Stimulated activated CD4-positive, alpha-beta T cell treated with anti-CD3 and anti-CD28 coated beads, TNF-alpha, amount 100 ng/mL, for 1 hour (primary cell): ENCODE measurements at places on chromosomes 12 and 14.
A peak's percentile ranks its signal among the peaks of the same experiment; 100 is the strongest.

GRCh38 chr14:78950649-78951048 is 780.5 kb downstream of the NRXN3 start:
- DNase-seq, result no peak

- DNase-seq, result no peak
These were observed 85.0 kb downstream of the KIF26A start for GRCh38 chr14:104223101-104224041.

DNA sequence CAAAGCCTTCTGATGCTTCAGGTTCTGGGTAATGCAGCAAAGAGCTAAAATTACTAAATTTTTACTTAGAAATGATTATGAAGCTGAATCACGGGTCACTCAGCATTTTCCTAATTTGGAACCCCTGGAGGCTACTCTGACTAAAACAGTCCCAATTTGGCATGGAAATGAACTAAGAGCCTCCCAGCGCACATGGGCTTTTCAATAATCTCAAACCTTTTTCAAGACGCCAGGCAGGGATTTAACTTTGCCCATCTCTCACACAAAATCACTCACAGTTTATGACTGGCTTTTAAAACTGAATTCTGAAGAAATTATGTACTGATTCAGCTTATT is 68.3 kb downstream of the LLPH start:
- DNase-seq, result no peak

DNA sequence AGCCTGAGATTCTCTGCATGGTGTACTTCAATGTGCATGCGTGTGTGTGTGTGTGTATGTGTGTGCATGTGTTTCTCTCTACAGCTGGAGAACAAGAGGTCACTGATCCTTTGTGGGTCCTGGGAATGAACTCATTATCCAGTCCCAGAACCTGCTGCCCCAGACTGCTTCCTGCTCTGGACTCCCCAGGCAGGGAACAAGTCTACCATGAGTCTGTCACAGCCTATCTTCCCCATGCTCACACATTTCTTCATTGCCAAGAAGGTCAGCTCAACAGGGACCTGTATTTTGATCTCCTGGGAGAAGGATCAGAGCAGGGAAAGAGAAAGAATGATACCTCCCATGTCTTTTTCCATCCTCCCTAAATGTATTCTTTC is 2.9 kb upstream of the AGAP2 start:
- DNase-seq, result no peak

GRCh38 chr12:11763760-11764520 is 114.5 kb downstream of the ETV6 start:
- DNase-seq, result no peak

DNA sequence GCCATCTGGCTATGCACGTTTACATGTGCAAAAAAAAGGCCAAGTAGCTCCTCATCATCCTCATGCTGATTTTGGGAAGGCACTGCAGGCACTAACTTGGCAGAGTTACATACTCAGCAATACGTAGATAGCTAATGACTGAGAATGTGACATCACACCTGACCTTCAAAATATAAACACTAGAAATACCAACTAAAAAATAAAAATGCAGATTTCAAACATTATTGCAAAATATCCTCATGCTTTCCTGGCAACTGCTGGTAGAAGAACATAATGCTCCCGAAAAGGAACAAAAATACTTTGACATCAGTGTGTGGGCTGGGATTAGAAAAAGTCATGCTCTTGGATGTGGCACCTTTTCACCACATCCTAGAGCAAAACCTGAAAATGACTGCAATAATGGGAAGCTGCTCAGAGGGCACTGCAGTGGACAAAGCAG is 153.2 kb upstream of the ABCD2 start:
- no peak for DNase-seq

DNA sequence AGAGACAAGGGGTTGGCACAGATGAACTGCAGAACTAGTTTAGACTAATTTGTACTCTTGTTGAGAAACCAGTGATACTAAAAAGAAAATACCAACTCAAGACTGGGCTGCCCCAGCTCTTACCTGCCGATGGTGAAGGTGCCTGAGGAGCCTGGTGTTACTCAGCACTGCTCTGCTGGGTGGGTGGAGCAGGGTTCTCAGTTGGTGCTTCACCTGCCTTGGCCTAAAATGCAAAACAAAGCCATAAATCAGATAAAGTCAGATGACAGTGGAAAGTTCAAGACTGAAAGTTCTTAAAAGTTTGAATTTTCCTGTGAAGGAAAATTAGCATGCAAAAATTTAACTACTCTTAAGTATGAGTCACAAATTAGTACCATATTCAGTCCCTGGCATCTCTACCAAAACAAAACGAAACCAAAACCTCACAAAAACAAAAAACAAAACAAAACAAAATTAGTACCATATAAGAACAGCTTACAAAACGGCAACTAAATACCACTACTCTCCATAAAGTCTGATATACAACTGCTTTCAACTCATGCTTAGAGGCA is 21.9 kb downstream of the YBX3 start:
- peak; percentile 24 for DNase-seq

DNA sequence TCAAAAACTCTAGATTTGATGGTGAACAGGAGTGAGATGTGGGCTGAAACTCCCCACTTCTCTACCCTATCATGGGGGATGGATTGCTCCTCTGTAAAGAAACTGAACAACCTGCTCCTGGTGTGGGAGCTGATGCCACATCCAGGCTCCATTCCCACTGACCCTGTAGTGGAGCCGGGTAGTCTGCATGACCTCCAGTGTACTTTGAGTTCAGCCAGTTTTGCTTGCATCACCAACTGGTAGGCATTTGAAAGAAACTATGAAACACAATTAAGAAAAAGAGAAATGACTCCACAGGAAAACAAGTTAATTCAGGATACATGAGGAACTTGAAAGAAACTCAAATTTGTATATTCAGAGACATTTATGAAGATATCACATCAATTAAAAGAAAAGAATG is 27.3 kb upstream of the EMP1 start:
- DNase-seq, result no peak

DNA sequence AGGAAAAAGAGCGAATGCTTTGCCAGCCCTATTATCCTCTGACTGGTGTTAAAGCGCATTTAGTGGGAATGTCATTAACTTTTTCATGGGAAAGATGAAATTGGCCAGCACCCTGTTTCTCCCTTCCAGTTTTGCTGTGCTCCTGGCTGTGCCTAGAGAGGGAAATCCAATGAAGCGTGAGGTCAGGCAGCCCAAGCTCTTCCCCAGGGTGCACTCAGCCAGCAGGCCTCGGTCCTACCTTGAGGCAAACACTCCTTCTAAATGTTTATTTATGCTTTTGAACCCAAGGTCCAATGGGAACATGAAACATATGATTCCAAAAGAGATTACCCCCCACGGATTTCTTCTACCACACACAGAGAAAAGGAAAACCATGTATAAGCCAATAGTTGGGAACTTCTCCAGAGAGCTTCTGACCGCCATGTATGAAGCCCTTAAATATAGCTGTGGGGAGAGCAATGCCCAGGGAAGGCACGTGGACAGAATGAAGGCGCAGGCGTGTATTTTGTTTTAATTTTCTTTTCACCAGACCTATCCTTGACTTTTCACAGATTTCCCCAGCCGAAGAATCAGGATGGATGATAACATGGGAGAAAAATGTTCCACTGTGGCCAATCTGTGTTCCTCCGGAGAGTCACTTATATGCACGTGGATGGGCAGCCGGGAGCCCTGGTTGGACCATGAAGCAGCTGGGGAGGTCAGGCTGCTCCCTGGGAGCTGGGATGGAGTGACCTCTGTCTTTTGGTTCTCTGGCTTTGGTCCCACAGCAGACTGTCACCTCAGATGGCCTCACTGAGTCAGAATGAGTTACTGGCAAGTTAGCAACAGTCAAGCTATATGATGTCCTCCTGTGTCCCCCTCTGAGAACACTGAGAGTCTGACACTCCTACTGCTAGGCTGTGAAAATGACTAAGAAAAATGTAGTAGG is 37.3 kb downstream of the GPR135 start:
- no peak for DNase-seq

- DNase-seq, result no peak
These were observed 92.9 kb downstream of the PELI2 start for GRCh38 chr14:56211084-56211483.

DNA sequence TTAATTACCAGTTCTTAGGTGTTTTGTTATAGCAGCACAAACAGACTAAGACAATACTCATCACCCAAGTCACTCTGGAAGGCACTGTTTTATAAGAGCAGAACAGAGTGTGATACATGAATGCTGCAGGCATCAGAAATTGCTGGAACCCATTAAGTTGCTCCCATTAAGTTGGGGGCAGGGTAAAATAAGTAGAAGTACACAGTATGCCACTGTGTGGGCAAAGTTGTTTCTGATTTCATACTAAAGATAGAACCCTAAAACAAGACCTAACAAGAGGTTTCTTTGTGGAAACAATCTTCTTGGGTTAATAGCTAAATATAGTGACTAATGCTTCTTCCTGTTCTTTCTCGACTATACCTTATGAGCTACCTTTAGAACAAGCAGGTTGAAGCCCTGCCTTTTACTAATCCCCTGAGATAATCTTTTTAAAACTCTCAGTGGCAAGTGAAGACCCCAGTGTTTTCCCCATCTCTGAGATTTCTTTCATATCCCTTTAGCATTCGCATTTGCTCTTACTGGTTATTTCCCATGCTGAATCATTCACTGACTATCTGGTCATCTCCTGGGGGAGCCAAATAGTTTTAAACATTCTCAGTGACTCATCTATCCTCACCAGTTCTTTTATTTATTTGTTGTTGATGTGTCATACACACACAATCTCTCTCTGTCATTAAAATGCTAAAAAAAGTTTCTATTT is 52.3 kb downstream of the SOCS2 start:
- no peak for DNase-seq

DNA sequence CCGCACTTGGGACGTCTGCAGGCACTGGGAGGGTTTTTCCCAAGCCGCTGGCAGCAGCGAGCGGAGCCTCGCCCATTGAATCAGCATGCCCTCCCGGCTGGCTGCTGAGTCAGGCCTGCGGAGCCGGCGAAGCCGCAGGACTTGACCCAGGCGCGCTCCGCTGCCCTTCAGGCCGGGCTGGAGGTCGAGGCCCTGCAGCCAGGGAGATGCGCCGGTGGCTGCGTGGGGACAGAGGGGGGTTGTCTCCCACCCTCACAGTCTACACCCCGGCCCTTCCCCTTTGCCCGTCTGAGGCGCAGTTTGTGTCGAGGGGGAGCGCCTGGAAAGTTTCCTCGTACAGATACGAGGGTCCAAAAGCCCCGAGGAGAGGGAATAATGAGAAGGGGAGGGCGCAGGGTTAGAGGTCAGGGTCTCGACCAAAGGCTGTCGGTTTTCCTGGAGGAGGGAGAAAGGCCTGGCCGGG is 759 bp upstream of the KLC1 start:
- DNase-seq, result no peak

- DNase-seq, result no peak
These were observed 256.1 kb downstream of the APAF1 start for GRCh38 chr12:98901189-98901588.

- no peak for DNase-seq
These were observed 7.0 kb downstream of the CORO1C start for GRCh38 chr12:108724054-108724889.

DNA sequence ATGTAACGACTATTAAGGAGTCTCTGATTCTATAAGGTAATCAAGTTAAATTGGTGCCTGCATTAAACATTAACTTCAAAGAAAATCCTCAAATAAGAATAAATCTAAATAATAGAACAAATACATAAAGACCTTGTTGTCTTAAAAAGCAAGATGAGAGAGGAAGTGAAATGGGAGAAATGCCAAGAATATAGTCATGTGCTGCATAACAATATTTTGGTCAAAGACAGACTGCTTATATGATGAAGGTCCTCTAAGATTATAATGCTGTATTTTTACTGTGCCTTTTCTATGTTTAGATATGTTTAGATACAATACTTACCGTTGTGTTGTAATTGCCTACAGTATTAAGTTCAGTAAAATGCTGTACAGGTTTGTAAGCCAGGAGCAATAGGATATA is 213.6 kb downstream of the C12orf42 start:
- no peak for DNase-seq

- no peak for DNase-seq
These were observed 368.6 kb upstream of the CCDC196 start for GRCh38 chr14:66117600-66117999.

DNA sequence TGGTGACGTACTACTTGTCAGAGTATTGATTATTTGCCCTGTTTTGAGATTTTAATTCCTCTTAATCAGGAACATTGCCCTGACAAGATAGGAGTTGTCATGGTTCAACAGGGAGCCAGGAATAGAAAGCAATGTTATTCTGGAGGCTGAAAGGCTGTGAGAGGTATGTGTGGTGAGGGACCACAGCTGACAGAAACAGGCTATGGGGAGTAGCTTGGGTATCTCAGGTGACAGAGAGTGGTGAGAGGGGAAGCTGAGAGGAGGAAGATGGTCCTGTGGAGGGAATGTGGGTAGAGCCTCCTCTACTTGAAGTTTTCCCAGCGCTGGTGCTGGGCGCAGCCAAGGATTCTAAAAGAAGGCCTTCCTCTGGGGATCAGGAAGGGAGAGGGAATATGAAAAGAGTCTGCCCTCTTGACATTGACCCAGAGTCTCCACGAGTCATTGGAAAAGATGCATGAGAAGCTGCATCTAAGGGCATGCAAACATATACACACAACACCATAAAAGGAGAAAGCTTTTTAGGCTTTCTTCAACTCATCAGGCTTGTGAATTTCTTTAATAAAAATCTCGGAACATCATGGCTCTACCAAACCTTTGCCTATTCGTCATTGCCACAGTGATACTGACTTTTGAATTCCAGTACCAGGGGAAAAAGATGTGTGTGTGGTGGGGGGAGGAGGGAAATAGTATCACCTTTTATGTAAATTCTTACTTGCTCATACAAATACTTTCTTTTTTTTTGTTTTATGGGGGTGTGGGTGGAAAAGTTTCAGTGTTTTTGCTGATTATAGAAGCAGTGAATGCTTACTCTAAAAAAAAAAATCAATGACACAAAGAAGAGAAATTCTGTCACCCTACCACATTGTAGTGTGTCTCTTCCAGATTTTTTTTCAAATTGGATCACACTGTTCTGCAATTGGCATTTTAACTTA is 39.9 kb upstream of the DHRS7 start:
- DNase-seq, result no peak

GRCh38 chr14:92540472-92541048 is 27.0 kb downstream of the RIN3 start:
- no peak for DNase-seq

- DNase-seq, result no peak
These were observed 165.4 kb downstream of the PHETA1 start for GRCh38 chr12:111203446-111203845.

DNA sequence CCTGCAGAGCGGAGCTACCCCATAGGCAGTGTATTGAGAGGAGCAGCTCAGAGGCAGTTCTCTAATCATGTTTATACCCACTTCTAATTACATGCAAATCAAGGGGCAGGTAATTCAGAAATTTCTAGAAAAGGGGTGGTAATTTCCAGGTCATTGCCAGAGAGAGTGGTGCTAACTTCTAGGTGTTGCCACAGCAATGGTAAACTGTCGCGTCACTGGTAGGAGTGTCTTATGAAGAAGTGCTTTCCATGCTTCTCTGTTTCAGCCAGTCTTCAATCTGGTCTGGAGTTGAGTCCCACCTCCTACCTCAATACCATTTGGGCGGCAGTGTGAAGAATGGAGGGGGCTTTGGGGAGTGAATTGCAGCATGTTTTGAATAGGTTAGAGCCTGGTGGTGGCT is 8.5 kb upstream of the AMN1 start:
- no peak for DNase-seq

- no peak for DNase-seq
These were observed 20.2 kb downstream of the HDAC7 start for GRCh38 chr12:47799357-47799955.
